ENCODE measurements at places on chromosomes 3 and 15.

DNA sequence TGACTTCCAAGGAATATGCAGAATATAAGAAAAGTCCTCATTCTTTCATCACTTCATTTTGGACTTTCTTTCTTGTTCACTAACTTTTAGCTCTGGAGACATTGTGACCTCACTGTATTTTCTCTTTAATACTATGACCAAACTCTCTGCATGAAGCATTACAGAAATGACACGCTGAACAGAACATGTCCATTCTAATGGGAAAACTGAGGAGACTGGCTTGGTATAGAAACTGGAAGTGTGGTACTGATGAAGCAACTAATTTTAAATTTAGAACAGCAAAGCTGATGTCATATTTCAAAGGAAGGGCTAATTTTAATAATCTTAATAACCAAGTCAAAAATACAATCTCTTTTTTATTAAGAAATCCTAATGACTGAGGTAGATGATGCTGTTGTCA, 4.7 kb downstream of the DPH3 start:
- H3K4me3 ChIP-seq: no peak overlapping the region
- DNase-seq: no peak
- no peaks in the 10 kb centered on the region for H3K4me1 ChIP-seq
- no peak overlapping the region for H3K27ac ChIP-seq

DNA sequence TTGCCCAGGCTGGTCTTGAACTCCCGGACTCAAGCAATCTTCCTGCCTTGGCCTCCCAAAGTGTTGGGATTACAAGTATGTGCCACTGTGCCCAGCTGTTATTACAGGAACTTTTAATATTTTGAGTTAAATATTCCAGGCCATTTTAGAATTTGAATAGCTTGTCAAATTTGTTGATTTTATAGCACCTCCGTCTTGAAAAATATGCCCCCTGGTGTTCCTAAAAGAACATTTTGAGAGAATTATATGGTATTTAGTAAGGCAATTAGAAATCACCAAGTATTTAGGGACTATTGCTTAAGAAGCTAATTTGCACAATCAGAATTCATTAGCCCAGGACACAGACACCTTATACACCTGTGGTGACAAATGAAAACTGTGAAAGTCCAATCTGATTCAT, 23.7 kb downstream of the PDE8A start:
- H3K4me3 ChIP-seq: no peak overlapping the region
- no peak for DNase-seq
- no peaks in the 10 kb centered on the region for H3K36me3 ChIP-seq
- H3K27me3 ChIP-seq: no peaks in the 10 kb centered on the region

GRCh38 chr15:80783260-80783659, 4.1 kb downstream of the CEMIP start:
- peaks cover 53% of the 10 kb centered on the region for H3K36me3 ChIP-seq
- no peak for DNase-seq
- H3K27me3 ChIP-seq: no peaks in the 10 kb centered on the region
- no peak overlapping the region for H3K4me3 ChIP-seq

DNA sequence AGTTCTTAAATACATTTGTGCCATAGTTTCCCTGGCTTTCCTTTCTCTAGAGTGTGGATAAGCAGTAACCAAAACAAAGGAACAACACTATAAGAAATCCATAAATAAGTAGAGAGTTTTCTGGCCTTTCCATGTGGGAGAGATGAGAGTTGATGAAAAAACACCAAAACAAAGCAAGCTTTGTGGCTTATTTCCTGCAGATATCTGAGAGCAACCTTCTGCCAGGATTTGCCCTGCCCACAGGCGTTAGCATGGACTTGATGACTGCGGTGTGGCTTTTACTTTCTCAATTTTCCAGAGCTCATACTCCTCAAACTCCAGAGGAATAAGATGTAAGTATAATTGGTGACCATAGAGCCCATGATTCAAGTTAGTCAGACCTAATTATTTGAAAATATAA, 194.9 kb downstream of the RAP2B start:
- H3K36me3 ChIP-seq: no peaks in the 10 kb centered on the region
- no peak overlapping the region for H3K4me3 ChIP-seq
- DNase-seq: no peak
- no peak overlapping the region for H3K27ac ChIP-seq
